ENCODE measurements at places on chromosomes 12 and 14.

DNA sequence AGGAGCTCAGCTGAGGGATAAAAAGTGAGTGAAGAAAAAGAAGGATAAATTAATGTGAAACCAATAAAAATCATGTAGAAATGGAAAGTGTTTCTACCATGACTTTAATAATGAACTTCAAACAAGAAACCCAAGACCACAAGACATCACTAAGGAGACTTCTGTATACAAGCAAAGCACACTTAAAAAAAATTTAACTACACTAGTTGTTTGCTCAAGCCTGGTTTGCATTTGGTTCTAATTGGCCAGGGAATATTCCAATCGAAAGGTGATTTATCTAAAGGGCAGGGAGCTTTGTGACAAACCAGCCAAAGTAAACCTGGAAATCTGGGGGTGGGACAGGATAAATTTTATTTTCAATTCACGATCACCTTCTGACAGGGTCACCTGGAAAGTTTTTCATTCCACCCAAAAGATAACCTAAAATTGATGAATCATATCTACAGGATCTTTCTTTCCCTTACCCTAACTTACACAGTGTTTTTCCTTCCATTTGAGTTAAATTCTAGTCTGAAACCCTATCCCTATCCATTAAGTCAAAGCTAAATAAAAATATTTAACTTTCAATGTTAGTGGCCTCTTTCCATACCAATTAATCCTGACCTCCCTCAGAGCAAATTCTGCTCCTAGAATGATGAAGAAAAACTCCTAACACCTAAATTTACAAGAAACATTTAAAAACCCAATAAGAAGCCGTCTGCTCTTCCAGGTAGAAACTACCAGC, 2.6 kb downstream of the EGLN3 start:
- no peak for DNase-seq

- no peak for DNase-seq
Observed at GRCh38 chr14:67335781-67336180, 23.8 kb downstream of the ATP6V1D start.

- no peak for DNase-seq
Observed at GRCh38 chr12:81141217-81141616, 63.3 kb downstream of the ACSS3 start.

- no peak for DNase-seq
Observed at GRCh38 chr12:20289520-20289919, 78.8 kb upstream of the PDE3A start.

DNA sequence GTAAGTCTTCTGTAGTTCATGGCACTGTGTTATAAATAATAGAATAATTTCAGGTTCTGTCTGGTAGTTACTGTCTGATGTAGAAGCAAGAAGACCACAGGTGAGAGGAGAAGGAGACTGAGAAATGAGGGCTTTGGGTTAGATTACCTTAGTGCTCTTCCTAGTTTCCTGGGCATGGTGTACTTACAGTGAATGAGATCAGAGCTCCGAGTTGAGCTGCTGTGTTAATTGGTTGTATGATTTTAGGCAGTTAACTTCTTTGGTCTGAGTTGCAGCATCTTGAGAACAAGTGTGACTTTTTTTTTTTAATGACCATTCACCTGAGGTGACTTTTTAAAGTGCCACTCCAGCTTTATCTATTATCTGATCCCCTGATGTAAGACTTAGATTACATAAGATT, 41.5 kb downstream of the WDR20 start:
- DNase-seq = no peak

- DNase-seq = no peak
Observed at GRCh38 chr12:70252832-70253231, 9.6 kb downstream of the CNOT2 start.

DNA sequence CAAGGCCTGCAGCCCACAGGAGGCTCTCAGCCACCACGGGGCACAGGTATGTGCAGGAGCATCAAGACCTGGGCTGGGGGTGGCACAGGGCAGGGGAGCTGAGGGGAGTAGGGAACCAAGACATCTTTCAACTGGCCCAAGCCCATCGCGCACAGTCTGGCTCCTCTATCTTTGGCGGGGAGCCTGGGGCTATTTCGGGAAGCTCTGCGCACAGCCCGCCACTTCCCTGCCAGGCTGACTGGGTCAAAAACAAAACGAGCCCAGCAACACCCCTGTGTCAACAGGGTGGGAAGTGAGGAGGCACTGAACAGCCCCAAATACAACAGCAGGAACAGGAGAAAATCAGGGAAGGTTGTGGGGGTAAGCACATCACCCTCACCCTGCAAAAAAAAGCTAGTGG, 83.9 kb downstream of the ARL6IP4 start:
- no peak for DNase-seq

DNA sequence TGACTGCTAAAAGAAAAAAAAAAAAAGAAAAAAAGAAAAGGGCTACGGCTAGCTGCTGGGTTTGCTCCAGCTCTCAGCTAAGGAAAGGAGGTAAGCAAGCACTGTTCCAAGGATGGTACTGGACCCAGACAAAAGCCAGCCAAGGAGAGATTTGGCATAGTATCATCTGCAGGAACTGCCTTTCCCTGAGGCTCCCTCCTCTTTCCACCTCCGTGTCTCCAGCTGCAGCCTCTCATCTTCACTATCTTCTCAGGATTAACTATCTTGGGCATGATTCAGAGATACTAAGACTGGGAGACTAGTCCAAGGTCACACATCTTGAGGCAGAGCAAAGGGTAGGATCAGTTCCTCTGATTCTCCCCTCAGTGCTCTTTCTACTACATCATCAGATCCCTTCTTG, 6.0 kb downstream of the KITLG start:
- DNase-seq = no peak

- DNase-seq = no peak
Observed at GRCh38 chr14:103250181-103250580, 83.9 kb upstream of the EIF5 start.

DNA sequence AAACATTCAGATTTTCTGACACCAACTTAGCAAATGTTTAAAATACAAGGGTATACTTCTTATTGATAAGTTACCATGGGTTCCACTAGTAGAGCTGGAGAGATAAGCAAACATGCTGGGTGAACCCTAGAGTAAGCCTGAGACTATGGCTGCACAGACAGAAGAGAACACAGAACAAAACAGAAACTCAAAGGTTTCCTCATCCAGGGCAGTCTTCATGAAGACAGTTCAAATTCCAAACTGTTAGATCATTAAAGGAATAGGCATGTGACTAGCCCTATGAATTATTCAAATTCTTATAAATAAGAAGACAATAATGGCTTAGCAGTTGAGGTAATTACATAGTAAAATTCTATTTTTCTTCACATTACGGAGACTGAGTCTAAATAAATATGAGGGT, 28.1 kb downstream of the BTBD7 start:
- no peak for DNase-seq

DNA sequence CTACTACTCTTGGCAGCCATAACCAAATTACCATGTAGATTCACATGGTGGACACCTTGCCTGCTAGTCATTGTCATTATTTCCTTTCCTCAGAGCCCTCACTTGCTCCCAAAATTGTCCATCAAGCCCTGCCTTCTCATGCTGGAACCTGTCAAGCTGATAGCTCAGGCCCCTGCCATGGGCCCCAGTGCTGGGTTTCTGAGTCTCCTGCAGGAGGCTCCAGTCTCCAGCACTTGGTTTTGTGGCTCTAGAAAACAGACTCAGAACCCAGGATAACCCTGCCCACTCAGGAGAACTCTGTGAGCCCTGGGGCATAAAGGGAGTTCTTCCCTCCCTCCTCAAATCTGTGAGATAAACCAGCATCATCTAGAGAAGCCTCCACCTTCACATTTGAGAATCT, 10.8 kb downstream of the KRT71 start:
- no peak for DNase-seq

DNA sequence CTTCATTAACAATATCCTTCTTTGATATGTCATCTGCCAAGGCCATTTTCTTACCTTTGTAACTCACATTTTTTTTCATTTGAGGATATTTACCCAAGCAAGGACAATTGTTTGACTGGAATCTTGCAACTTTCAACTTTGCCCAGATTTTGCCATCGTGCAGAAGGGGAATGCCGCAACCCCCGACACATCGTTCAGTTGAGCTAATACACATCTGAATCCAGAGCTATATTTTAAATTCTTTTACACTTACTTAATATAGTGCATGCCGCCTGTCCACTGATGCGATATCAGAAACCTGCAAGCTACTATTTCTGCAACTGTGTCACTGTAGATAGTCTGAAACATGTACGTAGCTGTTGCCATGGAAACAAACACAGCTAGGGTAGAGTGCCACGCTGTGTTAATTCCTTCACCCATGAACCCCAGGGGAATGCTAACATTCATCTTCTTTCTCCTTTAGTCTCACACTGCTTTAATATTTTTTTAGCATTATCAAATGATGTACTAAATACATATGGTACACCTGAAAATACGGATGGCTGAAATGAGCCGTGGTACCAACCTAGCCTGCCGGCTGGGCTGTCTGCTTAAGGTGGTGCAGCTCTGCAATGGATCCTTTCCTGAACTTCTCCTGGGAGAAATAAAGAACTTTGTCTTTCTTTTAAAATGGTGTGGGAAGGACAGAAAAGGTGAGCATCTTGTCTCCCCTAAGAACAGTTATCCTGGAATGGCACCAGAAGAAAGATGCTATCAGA, 77.0 kb upstream of the FOXN3 start:
- DNase-seq = no peak

GRCh38 chr14:96108911-96109310, 69.7 kb downstream of the C14orf132 start:
- DNase-seq = no peak

- no peak for DNase-seq
Observed at GRCh38 chr12:22399464-22400180, 65.1 kb upstream of the ST8SIA1 start.

GRCh38 chr14:64248689-64249088, 45.5 kb downstream of the ESR2 start:
- no peak for DNase-seq

DNA sequence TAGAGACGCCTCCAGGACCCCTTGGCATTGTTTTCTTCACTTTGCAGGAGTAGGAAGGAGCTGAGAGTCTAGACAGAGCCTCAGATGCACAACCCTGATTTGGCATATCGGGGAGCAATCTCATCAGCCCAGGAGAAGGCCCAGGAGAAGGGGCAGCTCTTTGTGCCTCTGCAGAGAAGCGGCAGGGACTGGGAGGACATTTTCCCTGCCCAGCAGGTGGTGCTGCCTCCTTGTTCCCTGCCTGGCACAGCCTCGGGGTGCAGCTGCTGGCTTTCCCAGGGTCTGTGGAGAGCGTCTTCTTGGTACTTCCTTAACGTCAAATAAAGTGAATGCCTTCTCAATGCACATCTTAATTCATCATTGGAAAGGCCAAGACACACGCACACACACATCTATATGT, 419.5 kb downstream of the TMEM121 start:
- no peak for DNase-seq

Data from fibroblast of skin of left quadriceps (primary cell).